NCI-H1048 (cell line): ENCODE measurements at places on chromosomes 5 and 9.

DNA sequence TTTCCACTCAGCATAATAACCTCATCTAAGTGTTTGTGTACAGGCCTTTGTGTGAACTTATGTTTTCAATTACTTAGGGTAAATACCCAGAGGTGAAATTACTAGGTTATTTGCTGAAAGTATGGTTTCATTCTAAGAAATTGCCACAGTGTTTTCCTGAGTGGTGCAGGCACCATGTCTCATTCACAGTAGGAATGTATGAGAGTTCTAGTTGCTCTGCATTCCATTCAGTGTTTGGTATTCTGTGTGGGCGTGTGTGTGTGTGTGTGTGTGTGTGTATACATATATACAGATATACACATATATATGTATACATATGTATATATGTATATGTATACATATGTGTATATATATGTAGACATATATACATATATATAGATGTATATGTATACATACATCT is 8.8 kb upstream of the SVEP1 start:
- DNase-seq, result no peak

GRCh38 chr5:178284093-178284675 is 51.6 kb upstream of the PHYKPL start:
- DNase-seq, result no peak

DNA sequence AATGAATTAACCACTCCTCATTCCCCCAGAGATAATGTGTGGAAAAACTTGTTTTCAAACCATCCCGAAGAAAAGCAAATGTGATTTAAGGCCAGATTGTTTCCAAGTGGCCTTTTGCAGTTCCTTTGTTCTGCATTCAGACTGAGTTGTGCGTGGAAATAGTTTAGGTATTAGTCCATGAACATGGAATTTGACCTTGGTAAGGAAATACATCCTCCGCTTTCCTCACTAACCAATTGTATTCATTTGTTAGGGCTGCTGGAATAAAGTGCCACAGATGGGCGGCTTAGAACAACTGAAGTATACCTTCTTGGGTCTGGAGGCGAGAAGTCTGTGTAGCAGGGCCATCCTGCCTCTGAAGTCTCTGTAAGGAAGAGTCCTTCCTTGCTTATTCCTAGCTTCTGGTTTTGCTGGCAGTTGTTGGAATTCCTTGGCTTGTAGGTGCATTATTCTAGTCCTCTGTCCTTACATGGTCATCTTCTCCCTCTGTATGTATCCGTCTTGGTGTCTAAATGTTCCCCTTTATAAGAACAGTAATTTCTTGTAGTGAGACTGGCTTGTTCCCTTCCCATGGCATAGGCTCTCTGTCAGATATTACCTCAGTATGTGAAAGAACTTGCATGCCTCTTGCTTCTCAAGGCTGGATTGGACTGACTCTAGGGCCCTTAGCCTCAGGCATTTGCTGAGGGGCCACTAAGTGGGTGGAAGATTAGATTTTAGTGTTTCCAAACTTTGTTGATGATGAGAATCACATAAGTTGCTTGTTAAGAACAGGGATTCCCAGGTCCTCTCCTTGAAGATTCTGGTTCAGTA is 53.9 kb downstream of the RAI14 start:
- no peak for DNase-seq

DNA sequence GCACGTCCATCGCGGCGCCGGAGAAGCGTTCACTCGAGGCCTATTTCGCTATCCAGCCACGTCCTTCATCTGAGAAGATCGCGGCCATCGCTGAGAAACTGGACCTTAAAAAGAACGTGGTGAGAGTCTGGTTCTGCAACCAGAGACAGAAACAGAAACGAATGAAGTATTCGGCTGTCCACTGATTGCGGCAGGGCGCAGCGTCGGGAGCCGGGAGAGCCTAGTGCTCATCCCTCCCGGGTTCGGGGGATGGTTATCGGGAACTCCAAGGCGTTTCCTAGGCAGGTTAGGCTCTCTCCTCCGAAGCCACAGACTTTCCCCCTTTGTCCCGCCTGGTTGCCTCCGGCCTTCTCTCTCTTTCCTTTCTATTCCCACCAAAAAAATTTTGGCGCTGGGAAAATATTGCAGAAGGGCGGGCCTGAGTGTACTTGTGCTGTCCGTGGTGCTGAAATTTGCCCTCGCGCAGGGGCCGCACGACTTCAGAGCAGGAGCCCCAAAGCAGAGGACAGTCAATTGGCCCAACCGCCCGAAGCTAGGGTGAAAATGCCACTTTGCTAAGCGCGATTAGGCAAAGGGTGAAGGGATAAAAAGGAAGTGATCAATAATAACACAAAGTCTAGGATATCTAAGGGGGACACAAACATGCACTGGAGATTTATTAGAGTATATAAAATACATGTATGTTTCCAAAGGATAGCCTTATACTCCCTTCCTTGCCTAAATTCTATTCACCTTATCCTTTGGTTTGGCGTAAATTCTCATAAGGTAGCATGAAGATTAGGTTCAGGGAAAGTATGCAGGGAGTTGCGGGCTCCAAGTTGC is 1.8 kb downstream of the POU4F3 start:
- DNase-seq, result peak; percentile 23

GRCh38 chr9:35981699-35982098 is 23.7 kb upstream of the OR2S2 start:
- no peak for DNase-seq

DNA sequence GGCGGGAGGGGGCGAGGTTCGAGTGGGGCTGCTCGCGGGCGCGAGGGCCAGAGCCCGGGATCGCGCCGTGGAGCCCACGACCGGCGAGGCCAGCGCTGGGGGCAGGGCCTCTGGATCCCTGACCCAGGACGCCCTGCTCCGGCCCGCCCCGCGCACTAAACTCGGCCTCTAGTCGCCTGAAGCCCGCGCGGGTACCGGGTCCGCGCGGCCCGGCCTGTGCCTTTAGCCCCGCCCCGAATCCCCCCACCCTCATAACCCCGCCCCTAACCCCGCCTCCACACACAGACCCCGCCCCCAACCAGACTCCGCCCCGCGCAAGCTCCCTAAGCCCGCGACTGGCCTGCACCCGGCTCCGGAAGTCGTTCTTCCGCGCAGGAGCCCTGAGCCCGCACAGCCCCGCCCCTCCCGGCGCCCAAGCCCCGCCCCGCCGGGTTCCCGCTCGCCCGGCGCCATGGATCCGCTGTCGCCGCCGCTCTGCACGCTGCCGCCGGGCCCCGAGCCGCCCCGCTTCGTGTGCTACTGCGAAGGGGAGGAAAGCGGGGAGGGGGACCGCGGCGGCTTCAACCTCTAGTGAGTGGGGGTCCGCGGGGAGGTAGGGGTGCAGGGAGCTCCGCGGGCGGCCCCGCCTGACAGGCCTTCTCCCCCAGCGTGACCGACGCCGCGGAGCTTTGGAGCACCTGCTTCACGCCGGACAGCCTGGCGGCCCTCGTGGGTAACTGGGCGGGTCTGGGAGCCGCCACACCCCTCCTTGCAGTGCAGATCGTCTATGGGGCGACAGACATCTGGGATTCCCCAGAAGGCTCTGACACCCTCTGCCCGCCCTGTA is at the start of gene PAXX:
TSS of gene PAXX (plus strand) at position 430 of the 826 bp plus-strand sequence. CDS start at position 452, 22 bp downstream.
- DNase-seq, result peak; percentile 60

DNA sequence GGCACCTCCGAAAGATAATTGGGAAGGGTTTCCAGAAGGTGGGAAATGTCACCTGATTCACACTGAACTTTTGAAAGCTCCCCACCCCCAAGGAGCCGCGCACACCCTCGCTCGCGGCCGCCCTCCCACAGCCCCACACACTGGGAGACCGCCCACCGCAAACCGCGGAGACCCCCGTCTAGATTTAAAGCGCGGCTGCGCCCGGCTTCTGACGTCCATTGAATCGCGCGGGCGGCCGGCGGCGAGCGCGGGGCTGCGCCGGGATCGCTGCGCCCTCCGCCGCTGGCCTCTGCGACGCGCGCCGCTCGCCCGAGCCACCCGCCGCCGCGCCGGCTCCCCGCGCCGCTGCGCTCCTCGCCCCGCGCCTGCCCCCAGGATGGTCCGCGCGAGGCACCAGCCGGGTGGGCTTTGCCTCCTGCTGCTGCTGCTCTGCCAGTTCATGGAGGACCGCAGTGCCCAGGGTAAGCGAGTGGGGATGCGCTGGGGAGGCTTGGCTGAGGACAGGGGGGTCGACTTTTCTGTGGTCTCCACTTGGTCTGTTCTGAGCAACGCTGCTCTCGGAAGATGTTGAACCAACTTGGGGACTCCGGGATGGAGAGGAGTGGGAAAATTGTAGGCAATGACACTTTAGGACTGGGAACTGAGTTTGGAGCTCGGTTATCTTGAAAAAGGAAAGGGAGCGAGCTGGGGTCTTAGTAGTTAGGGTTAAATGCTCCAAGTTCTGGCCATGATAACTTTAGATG is at the start of gene FST:
TSS of gene FST (plus strand) at position 214 of the 743 bp plus-strand sequence. CDS start at position 377, 163 bp downstream.
- no peak for DNase-seq

DNA sequence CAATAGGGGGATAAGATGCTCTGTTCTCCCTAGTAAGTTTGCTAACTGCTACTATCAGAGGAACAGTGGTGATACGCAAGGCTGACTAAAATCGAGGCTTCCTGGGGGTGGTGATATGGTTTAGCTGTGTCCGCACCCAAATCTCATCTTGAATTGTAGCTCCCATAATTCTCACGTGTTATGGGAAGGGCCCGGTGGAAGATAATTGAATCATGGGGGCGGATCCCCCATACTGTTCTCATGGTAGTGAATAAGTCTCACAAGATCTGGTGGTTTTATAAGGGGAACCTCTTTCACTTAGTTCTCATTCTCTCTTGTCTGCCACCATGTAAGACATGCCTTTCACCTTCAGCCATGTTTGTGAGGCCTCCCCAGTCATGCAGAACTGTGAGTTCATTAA is 135.1 kb downstream of the LHFPL2 start:
- no peak for DNase-seq

DNA sequence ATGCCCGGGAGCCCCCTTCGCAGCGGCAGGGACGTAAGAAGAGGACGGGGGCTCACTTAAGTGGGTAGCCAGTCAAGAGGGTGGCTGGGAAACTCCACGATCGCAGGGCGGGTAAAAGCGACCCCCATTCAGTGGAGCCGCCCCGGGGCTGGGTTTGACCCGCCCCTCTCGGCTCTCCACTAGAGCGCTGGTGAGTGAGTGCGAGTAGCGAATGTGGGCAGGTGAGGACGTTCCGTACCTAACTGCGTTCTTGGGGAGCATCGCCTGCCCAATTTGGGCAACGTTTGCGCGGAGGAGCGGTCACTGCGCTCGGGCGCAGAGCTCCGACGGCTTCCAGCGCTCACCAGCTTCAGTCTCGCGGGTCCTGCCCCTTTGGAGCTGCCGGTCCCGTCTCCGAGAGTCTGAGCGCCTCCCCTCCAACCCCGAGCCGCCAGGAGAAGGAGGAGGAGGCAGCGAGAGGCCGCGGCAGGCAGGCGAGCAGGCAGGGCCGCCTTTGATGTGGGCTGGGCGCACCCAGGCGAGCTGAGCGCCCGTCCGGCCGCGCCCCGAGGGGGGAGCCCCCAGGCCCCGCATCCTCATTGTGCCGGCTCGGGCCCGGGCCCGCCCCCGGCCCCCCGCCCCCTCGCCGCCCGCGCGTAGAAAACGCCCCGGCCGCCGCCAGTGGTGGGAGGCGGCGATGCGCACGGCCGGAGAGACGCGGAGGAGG is at the start of gene FGF18:
TSS of gene FGF18 (plus strand) at position 666 of the 706 bp plus-strand sequence. CDS start 553 bp downstream, outside the sequence.
- no peak for DNase-seq

GRCh38 chr5:98096155-98096554 is 677.3 kb upstream of the RGMB start:
- DNase-seq, result no peak

DNA sequence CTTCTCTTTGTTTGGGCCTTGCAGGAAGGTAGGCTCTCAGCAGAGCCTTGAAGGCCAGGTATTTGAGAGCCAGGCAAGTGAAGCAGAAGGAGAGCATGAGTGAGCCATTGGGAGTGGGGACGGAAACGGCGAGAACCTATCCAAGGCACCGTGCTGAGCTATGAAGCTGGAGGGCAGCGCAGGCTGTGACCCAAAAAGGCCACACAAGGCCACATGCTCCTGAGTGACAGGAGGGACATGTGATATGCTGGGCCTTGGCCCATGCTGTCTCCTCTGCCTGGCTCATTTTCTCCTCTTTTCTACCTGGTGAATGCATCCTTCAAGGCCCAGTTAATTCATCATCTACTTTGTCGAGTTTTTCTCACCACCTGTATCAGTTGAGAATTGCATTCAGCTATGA is 136.3 kb downstream of the PALM2AKAP2 start:
- DNase-seq, result no peak

DNA sequence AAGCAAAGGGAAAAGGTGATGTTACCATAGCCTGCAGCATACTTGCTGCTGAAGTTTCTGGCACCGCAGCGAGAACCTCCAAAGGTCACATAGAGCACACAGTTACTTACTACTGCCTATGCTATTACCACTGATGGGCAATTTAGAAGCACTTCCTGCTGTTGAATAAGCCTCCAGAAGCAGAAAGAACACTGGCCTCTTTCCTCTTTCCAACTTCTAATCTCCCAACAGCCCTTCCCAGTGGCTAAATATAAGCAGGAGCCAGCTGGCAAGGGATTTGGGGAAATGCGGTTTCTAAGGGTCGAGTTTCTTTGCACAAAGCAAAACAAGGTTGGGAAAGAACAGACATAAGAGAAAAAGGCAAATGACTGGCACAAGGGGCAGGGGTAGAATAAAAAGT is 669.2 kb upstream of the ACO1 start:
- no peak for DNase-seq

- DNase-seq, result no peak
These were observed 25.9 kb upstream of the IL17B start for GRCh38 chr5:149404746-149405549.

GRCh38 chr5:145544401-145544800 is 290.7 kb downstream of the PRELID2 start:
- DNase-seq, result no peak

- no peak for DNase-seq
These were observed 49.4 kb upstream of the KCNMB1 start for GRCh38 chr5:170438581-170438980.

- no peak for DNase-seq
These were observed 55.9 kb downstream of the ARHGAP26 start for GRCh38 chr5:142826093-142826492.

- no peak for DNase-seq
These were observed 258.5 kb upstream of the CD180 start for GRCh38 chr5:67454957-67455561.

DNA sequence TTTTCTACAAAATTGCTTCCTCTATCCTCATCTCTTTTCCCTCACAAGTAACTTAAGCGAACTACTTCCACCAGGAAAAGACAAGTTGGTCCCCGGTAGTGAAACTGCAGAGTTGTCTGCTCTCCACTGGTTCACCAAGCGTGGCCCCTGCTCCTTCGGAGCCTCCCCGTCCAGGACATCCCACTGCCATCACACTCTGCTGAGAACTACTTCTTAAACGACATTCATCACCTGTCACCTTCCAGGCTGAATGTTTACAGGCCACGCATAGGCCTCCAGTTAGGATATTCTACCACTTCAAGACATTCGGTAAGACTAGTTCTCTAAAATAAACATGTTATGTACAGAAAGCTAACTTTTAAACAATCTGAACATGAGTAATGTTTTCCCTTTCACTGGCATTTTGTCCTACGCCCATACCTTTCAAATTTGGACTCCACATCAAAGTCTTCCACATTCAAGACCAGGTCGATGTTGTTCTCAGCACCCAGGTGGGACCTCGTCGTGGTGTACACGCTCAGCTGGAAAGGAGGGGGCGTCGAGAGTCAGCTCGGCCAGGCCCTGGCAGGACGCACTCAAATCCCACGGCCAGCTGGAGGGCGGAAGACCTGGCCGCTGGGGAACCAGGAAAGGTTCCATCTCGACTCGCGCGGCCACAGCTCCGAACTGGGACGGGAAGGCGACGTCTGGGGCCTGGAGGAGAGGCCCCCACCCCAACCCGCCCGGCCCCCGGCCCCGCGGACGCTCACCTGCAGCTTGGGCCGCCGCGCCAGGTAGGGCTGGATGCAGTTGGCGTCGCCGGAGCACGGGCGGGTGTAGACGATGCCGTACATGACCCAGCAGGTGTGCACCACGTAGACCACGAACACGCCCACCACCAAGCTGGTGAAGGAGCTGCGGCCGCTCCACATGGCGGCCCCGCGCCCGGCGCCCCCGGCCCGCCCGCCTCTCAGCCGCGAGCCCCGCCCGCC is 683 bp downstream of the CLPTM1L start:
- DNase-seq, result no peak
